Right lung (tissue), 10 donors: ENCODE measurements at places on chromosomes 1 and 21. TPM values are rescaled to one million over a fixed set of nuclear protein-coding genes. Genes with fewer than 3 reads are reported as not detected.

The WASF2 gene
- 137 TPM for polyA plus RNA-seq

The BSND gene
- not detected for polyA plus RNA-seq

The SPATA45 gene
- 0.56 TPM for polyA plus RNA-seq

The RGS8 gene
- not detected for polyA plus RNA-seq

The CASP9 gene
- polyA plus RNA-seq: 20.1 TPM

The FCGR3A gene
- polyA plus RNA-seq: 2.1 TPM

DNA sequence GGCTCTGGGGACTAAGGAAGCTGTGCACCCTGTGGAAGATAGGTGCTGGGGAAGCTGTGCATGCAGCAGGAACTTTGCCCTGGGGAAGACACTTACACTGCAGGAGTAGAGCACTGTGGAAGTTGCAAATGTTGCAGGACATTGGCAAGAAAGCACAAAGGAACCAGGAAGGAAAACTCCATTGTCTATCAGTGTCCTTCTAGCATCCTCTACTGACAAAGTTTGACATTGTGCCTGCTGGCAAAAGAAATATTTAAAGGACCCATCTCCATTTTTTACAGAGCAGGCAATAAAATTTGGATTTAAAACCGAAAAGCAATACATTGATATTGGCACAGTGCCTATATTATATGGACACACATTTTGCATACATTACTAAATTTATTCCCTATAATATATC, 394.1 kb downstream of the PBX1 start:
- DNase-seq: no peak

GRCh38 chr1:218592688-218593087, 247.6 kb downstream of the TGFB2 start:
- no peak for DNase-seq

GRCh38 chr1:59673573-59674450, 140.9 kb upstream of the HOOK1 start:
- DNase-seq: no peak

DNA sequence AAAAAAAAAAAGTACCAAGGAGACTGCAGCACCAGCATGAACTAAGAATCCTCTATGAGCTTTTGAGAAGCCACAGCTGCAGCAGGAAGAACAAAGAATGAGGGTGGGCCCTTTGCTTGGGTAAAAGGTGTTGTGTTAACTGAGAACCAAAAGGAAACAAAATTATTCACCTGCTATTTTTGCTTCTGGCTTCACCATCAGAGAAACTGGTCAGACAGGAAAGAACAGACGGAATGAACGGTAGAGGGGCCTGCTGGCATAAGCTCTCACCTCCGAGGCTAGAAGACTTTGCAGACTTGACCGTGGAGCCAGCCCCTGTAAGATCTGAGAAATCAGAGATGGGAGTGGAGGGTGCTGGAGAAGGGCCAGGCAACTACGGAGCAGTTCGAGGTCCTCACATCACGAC, 27.6 kb downstream of the IL10RB start:
- DNase-seq: no peak

DNA sequence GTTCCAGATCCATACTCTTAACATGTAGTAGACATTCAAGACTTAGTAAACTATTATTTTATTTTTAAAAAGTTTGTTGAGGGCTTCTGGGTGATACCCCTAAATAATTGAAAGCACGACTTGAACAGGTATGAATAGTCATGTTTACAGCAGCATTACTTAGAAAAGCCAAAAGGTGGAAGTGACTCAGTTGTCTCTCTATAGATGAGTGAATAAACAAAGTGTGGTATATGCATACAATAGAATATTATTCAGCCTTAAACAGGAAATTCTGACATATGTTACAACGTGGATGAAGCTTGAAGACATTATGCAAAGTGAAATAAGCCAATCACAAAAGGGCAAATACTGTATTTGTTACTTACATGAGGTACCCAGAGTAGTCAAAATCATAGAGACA, 26.5 kb downstream of the TSNAX start:
- DNase-seq: no peak

DNA sequence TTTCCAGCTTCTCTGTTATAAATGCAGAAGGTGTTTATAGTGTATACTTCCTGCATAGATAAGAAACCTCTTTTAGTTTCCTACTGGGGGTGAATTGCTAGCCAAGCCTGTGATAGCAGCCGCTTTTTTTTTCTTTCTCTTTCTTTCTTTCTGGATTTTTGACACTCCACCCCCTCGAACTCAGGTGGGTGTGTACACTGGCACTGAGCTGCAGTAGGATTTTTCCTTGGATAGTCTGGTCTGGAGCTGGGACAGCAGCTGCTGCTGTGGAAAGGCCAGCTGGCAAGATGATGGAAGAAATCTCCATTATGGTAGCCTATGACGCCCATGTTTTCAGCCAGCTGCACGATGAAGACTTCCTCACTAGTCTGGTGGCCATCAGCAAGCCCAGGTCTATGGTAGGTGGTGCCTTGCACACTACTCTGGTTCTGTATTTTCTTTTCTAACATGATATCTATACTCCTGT, 122.5 kb upstream of the CACYBP start:
- no peak for DNase-seq

DNA sequence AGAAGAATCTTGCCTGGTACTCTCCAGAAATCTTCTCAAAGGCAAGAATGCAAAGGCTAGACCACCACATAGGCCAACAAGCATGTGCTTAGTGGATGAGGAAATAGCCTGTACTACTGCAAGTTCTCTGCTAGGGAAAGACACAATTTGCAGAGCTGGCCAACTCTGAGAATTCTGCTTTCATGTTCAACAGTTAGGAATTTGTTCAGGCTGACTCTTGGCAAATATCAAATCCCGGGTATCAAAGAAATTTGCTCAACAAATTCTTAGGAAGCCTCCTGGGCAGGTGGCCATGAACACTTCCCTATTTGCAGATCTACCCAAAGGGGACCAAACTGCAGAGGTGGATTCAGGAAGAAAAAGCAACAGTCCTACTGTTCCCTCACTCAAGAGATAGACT, 15.0 kb upstream of the H3-3A start:
- no peak for DNase-seq

DNA sequence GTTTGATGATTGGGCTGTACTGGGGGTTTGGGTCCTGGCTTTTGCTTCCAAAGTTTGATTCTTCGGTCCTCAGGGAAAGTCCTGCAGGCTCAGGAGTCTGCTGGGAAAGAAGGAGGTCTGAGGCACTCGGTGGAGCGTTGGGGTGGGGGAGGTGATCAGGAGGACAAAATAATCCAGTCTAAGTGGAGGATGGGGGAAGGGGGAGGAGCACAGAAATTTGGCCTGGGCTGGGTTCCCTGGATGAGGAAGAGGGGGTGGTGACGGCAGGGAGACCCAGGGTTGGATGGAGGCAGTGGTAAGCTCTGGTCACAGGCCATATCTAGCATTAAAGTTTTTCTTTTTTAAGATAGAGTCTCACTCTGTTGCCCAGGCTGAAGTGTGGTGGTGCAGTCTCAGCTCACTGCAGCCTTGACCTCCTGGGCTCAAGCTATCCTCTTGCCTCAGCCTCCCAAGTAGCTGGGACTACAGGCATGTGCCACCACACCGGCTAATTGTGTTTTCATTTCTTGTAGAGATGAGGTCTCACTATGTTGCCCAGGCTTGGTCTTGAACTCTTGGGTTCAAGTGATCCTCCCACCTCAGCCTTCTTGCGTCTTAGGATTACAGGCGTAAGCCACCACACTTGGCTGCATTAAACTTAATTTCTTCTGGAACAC, 6.8 kb downstream of the SH2D2A start:
- no peak for DNase-seq

DNA sequence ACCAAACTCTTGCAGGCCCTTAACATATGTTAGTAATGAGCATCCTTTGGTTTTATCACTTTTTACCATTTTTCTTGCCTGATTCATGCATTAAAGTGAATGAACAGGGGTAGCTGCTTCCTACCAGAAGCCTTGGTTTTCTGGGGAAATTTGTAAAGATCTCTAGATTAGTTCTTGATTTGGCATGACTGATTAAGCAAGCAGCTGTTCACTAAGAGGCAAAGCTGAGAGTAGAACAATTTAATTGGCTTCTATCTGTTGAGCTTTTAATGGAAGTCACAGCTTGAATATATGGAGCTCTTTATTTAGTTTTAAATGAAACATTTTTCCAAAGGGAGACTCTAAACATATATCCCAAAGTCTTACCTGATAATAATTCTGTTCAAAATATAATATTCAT, 23.6 kb downstream of the TLCD4 start:
- no peak for DNase-seq

GRCh38 chr1:225942574-225942973, 1.6 kb upstream of the LEFTY2 start:
- no peak for DNase-seq

DNA sequence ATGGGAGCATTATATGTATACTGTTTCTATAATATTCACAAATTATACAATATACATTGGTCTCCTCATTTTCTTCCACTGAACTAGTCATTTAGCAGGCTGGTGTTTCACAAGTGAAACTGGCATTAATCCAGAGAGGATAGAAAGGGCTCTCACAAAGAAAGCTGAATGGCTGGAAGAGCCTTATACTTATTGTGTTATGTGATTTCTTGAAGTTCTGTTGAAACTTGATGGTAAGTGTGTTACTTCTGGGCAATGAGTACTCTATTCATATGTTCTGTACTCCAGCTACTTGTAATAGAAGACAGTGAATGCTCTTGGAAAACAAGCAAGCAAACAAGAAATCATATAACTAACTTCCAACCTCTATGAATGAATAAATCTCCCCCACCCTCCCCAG, 14.9 kb downstream of the STX12 start:
- DNase-seq: peak; percentile 35

DNA sequence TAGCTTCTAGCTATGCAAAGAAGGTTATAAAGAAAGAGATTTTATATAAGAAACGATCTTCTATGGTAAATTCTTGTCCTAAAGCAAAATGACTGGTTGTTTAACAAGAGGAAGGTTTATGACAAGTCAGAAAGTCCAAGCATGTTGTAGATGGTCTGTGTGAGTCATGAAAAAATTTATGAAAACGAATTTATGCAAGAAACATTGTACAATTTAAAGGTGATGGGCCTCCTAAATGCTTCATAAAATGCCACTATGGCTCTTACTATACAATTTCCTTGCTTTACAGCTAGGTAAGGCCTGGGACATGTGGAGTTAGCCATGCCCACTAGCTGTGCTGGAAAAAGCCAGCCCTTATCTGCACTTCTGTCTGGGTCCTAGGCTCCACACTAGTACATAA, 125.4 kb downstream of the PTGER3 start:
- DNase-seq: no peak

DNA sequence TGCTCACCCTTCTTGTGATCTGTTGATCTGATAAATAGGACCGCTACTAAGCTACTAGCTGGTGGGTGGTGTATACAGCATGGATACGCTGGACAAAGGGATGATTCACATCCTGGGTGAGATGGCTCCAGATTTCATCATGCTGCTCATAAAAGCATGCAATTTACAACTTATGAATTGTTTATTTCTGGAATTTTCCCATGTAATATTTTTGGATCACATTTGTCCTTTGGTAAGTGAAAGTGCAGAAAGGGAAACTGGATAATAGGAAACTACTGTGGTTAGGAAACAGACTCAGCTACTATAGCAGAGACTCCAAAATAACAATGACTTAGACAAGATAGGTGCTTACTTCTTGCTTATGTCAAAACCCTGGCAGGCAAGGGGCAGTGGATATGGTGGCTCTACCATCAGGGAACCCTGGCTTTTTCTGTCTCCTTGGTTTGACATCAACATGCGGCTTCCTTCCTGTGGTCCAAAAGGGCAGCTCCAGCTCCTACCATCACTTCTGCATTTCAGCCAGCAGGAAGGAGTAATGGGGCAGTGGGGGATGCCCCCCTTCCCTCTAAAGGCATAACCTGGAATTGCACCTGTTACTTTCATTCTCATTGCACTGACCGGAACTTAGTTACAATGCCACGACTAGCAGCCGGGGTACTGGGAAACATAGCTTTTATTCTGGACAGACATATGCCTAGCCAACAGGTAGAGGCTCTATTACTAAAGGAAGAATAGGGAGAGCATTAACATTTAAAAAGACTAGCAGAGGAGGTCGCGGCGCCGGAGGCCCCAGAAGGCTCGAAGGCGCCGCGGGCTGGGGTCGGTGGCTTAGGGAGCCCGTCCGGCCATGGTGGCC, 13.8 kb upstream of the AK2 start:
- no peak for DNase-seq

DNA sequence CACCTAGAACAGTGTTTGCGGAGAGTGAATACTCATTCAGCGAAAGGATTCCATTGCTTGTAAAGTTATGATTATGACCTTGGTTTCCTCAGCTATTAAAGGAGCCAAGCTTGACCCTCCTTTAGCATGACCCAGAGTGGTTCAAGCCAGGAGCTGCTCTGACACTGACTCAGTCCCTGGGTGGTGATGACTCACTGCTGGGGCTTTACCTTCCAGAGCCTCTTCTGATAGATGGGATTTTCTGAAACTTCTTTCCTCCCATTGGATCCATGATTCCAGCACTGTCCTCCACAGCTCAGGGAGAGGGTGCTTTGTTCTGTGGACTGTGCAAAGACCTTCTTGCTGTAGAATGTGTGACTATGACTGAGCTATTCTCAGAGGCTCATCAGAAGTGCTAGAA, 77.4 kb downstream of the S1PR1 start:
- DNase-seq: no peak

DNA sequence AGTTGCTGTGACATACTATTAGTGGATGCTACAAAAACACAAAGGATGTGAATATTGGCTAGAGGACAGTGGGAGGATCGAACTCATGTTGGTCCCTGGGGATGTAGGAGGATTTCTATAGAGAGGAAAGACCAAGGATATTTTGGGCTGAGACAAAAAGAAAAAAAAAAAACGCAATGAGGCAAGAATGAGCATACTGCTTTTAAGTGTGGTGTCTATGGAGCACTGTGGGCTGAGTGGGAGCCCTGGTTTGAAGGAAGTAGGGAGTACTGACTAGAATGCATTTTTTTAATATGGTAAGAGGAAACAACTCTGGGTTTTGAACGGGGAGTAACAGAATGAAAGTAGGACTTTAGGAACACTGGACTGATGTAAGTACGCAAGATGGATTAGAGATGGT, 450.7 kb downstream of the NEGR1 start:
- no peak for DNase-seq

DNA sequence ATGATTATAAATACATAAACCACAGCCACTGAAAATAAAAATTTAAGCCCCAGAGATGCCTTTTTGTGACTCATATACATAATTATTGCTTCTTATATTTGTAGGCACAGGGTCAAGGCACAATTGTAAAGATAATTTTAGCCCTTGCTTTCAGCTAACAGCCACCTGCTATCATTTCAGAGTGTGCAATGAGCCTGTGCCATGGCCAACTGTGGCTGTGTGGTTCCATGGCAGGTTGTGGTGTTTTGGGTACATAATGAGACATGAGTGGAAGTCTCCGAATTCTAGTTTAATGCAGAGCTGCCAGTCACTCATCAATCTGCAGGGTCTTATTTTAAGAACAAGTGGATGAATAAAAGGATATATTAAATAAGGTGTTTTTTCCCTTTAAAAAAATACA, 346.9 kb upstream of the SNX7 start:
- no peak for DNase-seq
